ENCODE measurements at places on chromosomes 6 and 20. TPM values are rescaled to one million over a fixed set of nuclear protein-coding genes. Genes with fewer than 3 reads are reported as not detected.

COL20A1 gene
- 0.05 TPM for total RNA-seq

EPHA7 gene
- total RNA-seq = 8.7 TPM

SPATS1 gene
- total RNA-seq = not detected

CYP39A1 gene
- 0.24 TPM for total RNA-seq

TAAR6 gene
- total RNA-seq = not detected

RGL2 gene
- total RNA-seq = 31.0 TPM

ZNF343 gene
- 5.0 TPM for total RNA-seq

Measured in myocyte (in vitro differentiated cells).